CD4-positive, alpha-beta T cell treated with Interleukin-2 at 100 ng/mL for 4 hours (primary cell): ENCODE measurements at places on chromosomes 16 and 17.

DNA sequence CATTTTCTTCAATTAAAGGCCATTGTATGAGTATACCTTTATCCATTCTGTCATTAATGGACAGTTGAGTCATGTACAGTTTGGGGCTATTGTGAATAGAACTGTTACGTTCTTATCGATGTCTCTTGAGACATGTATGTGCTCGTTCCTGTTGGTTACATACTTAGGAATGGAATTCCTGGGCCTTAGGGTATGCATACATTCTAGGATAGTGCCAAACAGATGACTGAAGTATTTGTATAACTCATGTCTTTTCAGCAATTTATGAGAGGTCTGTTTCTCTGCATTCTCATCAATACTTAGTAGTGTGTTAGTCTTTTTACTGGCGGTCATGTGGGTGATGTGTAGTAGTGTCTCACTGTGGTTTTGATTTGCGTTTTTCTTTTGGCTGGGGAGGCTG, 81.2 kb downstream of the USP22 start:
- DNase-seq = no peak

DNA sequence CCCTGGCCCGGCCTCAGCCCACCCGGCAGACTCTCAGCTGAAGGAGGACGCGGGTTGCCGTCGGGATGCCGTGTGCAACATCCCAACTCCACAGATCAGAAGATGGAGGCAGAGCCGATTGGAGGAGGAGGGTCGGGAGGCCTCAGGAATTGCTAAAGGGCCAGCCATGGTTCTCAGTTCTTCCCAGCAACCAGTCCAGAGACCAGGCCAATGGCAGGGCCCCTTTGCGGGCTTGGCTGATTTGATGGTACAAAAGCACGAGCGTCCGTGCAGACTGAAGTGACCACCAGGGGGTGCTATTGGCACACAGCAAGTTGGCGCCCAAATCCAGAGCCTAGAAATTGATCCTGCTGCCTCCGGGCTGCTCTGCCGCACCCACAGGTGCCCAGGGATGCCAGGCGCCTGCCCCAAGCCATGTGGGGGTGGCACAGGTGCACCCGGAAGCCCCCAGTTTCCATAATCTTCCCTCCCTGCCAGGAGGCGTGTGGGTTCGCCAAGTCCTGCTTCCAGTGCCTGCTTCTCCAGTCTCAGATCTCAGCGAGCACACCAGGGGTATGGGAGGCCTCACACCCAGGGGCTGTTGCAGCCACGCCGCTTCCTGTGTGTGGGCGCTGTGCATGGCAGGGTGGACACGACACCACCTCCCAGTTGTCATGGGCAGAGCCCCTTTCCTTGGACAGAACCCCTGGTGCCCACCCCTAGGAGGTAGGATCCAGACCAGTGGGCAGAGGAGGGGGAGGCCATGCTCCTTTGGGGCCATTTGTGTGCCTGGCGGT, 7.1 kb upstream of the TEX19 start:
- peak; percentile 83 for DNase-seq

DNA sequence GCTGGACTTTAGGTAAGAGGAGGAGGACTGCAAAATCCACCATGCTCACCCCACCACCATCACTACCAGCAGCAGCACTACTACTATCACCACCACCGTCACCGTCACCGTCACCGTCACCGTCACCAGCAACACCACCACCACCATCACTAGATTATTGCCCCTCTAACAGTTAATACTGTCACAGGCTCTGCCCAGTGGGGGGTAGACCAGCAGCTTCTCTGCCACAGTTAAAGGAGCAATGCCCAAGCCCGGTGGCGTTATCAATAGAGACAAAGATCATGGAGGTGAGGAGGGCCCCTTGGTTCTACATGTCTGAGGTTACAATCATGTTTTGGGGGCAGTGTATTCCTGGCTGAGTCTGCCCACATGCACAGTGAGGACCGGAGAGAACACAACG, 184.4 kb upstream of the DYNLRB2 start:
- DNase-seq = no peak

DNA sequence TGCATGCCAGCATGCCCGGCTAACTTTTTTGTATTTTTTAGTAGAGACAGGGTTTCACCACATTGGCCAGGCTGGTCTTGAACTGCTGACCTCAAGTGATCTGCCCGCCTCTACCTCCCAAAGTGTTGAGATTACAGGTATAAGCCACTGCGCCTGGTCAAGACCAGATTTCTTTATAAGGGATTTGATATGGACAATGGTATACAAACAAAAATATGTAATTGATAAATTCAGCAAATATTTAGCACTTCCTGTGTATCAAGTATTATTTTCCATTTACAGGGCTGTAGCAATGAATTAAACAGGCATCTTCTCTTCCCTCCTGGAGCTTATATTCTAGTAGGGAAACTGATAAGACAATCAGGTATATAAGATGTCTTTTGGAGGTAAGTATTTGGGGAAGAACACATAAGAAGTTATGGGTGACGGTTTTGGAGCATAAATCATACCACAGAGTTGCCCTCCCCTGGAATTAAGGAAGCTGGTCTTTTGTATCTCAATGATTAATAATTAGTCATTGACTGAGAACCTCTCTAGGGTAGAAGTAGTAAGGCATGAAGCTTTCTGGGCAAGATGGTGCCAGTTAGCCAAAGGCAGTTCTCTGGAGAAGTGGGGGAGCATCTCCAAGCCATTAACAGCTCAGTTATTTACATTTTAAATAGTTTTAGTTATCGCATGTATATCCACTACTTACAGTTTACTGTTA, 35.8 kb downstream of the TANC2 start:
- no peak for DNase-seq

GRCh38 chr17:40355123-40355803, 9.3 kb downstream of the GJD3 start:
- DNase-seq = peak; percentile 75
